ENCODE measurements at places on chromosomes 7 and 10.

GRCh38 chr10:125294109-125294508 is 133.7 kb upstream of the CTBP2 start:
- no peak for DNase-seq

DNA sequence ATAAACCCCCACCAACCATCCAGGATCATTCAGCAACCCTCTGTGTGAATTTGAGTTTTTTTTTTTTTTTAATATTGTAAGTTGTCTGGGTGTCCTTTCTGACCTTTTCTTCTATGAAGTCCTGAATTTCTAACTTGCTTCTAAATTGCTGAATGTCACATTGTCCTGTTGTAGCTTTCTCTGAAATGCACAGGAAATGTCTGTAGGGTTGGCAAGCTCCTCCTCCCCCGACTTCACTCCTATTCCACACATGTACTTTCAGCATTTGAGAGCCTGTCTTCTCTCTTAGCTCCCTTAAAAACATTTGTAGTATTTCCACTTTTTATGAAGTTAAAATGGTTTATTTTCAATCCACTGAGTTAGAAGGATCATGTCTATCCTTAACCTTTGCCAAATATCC is 3.3 kb upstream of the CNNM2 start:
- no peak for DNase-seq

GRCh38 chr7:157205438-157205837 is 66.7 kb downstream of the UBE3C start:
- no peak for DNase-seq

GRCh38 chr7:101943889-101944600 is 126.6 kb downstream of the CUX1 start:
- DNase-seq: no peak

- no peak for DNase-seq
Observed at GRCh38 chr10:131695496-131696165, 205.2 kb upstream of the PPP2R2D start.

- no peak for DNase-seq
Observed at GRCh38 chr7:33649476-33650441, 255.6 kb upstream of the BMPER start.

GRCh38 chr10:32957341-32958084 is 517 bp downstream of the ITGB1 start:
- peak; percentile 38 for DNase-seq

GRCh38 chr7:108015740-108016139 is 12.8 kb upstream of the LAMB1 start:
- no peak for DNase-seq

GRCh38 chr7:107322015-107322414 is 147.8 kb upstream of the GPR22 start:
- DNase-seq: no peak

GRCh38 chr7:39855325-39855674 is 94.8 kb upstream of the CDK13 start:
- no peak for DNase-seq
